Osteocyte (in vitro differentiated cells): ENCODE measurements at places on chromosomes 12 and 14. TPM values are rescaled to one million over a fixed set of nuclear protein-coding genes. Genes with fewer than 3 reads are reported as not detected.
A peak's percentile ranks its signal among the peaks of the same experiment; 100 is the strongest.

GPATCH2L gene
- total RNA-seq = 61.0 and 62.0 TPM in 2 replicates

GSC gene
- not detected in 2 replicates for total RNA-seq

C12orf50 gene
- 0.08 TPM in 1 of 2 replicates, not detected in the other for total RNA-seq

KRT78 gene
- total RNA-seq = not detected in 2 replicates

FITM1 gene
- 0.63 and 0.73 TPM in 2 replicates for total RNA-seq

CD4 gene
- total RNA-seq = 0.60 and 0.62 TPM in 2 replicates

GRCh38 chr12:122895320-122895703 lies 612 bp downstream of the VPS37B start:
- no peaks in the 10 kb centered on the region for H3K36me3 ChIP-seq
- H3K4me3 ChIP-seq = peak overlapping the region; percentile 95
- peak overlapping the region; percentile 95 for H3K27ac ChIP-seq
- peaks cover 66% of the 10 kb centered on the region for H3K4me1 ChIP-seq

- H3K27me3 ChIP-seq = peaks cover 3% of the 10 kb centered on the region
- DNase-seq = no peak
- H3K4me3 ChIP-seq = no peak overlapping the region
- peaks cover 4% of the 10 kb centered on the region for H3K4me1 ChIP-seq
- no peak overlapping the region for H3K27ac ChIP-seq
Observed at GRCh38 chr12:121170611-121171260, 38.1 kb downstream of the P2RX7 start.

DNA sequence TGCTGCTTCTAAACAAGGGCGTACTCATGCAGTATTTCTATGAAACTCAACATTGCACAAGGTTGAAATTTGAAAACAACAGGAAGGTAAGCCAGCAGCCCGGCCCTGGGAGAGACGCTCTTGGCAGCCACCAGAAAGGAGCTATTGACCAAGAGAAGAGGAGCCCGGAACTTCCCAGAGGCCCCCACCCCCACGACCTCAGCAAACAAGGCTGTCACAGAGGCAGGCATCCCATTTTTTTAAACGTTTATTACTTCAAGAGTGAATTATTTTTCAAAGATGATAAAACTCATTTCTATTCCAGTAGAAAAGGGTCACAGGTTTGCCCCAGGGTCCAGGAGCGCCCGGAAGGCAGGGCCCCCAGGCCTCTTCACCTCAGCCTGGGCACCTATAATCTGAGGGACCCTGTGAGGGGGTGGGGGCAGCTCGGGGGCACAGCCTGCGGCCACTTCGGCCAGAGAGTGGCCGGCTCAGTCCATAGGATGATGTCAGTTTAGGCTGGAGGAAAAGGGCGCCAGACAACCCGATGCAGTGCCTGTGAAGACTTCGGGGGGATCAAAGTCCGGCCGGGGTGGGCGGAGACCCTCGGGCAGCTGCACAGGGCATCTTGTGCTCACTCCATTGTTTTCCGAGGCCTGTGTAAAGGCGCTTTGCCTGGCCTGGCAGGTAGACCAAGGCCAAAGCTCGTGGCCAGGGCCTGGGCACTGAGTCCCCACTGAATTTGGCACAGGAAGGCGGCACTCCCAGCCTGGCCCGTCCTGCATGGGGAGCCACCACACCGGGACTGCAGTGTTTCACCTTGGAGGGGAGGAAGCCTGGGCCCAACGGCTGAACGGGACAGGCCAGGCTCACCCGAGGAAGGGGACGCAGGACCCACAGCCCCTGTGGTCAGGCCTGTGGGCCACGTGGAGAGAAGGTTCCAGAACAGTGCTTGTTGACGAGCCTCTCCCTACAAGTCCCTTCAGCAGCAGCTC lies 86.0 kb downstream of the SCARB1 start:
- no peak for DNase-seq
- H3K27me3 ChIP-seq = no peaks in the 10 kb centered on the region
- H3K36me3 ChIP-seq = peaks cover 4% of the 10 kb centered on the region
- peaks cover 36% of the 10 kb centered on the region for H3K4me1 ChIP-seq
- no peak overlapping the region for H3K27ac ChIP-seq

DNA sequence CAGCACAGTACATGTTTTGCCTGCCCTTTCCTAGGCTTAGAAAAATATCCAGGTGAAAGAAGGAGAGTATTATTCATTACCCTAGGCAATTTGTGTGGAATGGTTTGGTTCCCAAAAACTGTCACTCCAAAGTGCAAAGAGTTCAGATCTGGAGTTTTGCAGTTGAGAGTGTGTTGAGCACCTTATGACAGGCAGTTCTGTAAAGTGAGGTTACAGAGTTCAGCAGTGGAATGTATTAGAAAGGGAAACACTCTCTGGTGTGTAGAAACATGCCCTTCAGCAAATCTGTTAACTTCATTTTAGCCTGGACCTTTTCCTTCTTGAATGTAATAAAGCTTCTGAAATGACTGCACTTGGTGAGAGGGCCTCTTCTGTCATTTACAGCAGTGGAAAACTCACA lies 154.0 kb upstream of the SSTR1 start:
- no peak for DNase-seq
- no peaks in the 10 kb centered on the region for H3K36me3 ChIP-seq
- H3K4me1 ChIP-seq = no peaks in the 10 kb centered on the region
- H3K27ac ChIP-seq = no peak overlapping the region

GRCh38 chr12:107651571-107652449 lies 33.8 kb upstream of the PWP1 start:
- no peak for DNase-seq

GRCh38 chr14:50860478-50861086 lies 11.3 kb upstream of the ABHD12B start:
- H3K4me3 ChIP-seq = peak overlapping the region; percentile 78
- peak overlapping the region; percentile 95 for H3K27ac ChIP-seq
- DNase-seq = peak; percentile 93
- no peaks in the 10 kb centered on the region for H3K36me3 ChIP-seq
- H3K4me1 ChIP-seq = peaks cover 19% of the 10 kb centered on the region
- H3K27me3 ChIP-seq = no peaks in the 10 kb centered on the region

- no peak for DNase-seq
- H3K27me3 ChIP-seq = peaks cover 9% of the 10 kb centered on the region
- H3K4me1 ChIP-seq = no peaks in the 10 kb centered on the region
- H3K36me3 ChIP-seq = no peaks in the 10 kb centered on the region
- H3K27ac ChIP-seq = no peak overlapping the region
- no peak overlapping the region for H3K4me3 ChIP-seq
Observed at GRCh38 chr14:22177870-22178269, 411.2 kb downstream of the DAD1 start.

DNA sequence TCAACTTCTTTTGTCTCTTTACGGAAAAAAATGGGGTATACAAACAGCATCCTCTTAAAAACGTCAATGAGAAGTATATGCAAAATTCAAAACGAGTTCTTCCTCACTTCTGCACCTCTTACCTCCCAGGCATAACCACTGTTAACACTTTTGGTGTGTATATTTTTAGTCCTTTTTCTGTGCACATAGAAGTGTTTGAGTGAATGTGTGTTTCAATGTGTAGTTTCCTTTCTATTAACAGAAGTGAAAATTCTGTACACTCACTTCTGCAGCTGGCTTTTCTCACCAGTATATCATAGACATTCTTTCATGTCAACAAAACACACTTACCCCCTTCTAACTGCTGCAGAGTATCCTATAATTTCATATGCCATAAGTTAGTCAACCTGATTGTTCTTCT lies 5.4 kb downstream of the UBR7 start:
- DNase-seq = no peak
- peaks cover 18% of the 10 kb centered on the region for H3K36me3 ChIP-seq
- no peak overlapping the region for H3K4me3 ChIP-seq
- H3K27me3 ChIP-seq = no peaks in the 10 kb centered on the region
- peaks cover 18% of the 10 kb centered on the region for H3K4me1 ChIP-seq

- peak overlapping the region; percentile 40 for H3K4me3 ChIP-seq
- DNase-seq = peak; percentile 90
- H3K27ac ChIP-seq = peak overlapping the region; percentile 76
- H3K36me3 ChIP-seq = no peaks in the 10 kb centered on the region
- H3K27me3 ChIP-seq = peaks cover 21% of the 10 kb centered on the region
- H3K4me1 ChIP-seq = peaks cover 42% of the 10 kb centered on the region
Observed at GRCh38 chr12:47741340-47741703, 16.0 kb upstream of the ENDOU start.
